ENCODE measurements at places on chromosomes 7 and 10.

DNA sequence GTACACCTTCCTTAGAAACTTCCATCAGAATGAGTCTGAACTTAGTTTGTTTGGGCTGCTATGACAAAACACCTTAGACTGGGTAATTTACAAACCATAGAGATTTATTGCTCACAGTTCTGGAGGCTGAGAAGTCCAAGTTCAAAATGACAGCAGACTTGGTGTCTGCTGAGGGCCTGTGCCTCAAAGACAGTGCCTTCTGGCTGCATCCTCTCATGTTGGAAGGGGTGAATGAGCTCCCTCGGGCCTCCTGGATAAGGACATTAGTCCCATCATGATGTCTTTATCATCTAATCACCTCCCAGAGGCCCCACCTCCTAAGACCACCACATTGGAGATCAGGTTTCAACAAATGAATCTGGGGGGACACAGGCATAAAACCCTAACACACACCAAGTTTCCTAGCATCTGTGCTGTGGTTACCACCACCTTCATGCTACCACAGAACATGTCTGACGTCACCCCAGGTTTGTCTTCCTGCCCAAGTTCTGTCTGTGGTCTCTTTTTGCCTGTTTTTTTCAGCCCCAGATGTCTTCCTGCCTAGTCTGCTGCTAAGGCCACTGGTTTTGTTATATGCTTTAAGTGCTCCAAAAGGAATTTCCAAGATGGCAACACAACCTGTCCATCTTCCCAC is 150.9 kb upstream of the COBL start:
- peaks cover 6% of the 10 kb centered on the region for H3K27me3 ChIP-seq
- H3K4me1 ChIP-seq, result peaks cover 14% of the 10 kb centered on the region
- no peaks in the 10 kb centered on the region for H3K36me3 ChIP-seq
- no peak overlapping the region for H3K4me3 ChIP-seq
- H3K27ac ChIP-seq, result no peak overlapping the region
- peak; percentile 5 for DNase-seq

- H3K36me3 ChIP-seq, result peaks cover 18% of the 10 kb centered on the region
- peak overlapping the region; percentile 91 for H3K4me3 ChIP-seq
- no peaks in the 10 kb centered on the region for H3K27me3 ChIP-seq
These were observed 1.4 kb upstream of the OSBPL3 start for GRCh38 chr7:24981171-24981951.

GRCh38 chr7:82221152-82221674 is 222.4 kb downstream of the CACNA2D1 start:
- no peak for DNase-seq
- H3K36me3 ChIP-seq, result no peaks in the 10 kb centered on the region
- H3K4me3 ChIP-seq, result no peak overlapping the region
- H3K4me1 ChIP-seq, result no peaks in the 10 kb centered on the region

DNA sequence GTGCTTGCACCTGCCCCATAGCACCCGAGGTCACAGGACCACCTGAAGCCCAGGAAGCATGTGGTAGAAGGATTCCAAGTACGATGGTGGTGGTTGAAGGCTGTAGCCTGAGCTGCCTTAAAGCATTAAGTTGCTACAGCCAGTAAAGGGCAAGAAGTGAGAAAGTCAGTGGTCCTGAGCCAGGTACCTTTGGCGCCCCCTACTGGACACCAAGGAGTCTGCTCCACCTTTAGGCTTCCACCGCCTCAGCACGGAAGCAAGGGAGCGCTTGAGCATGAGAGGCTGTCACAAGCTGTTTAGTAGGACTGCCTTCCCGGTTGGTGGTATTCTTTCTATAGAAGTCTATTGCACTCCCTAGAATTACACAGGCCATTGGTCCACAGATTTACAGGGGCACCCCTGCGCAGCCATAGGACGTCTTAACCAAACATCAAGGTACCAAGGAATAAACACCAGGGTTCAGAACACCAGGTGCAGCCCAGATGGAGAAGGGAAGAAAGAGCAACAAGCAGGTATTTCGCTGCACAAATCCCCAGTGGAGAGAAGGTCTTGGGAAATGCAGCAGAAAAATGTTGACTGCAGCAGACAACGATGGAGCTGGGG is 2.2 kb downstream of the CRTAC1 start:
- H3K4me3 ChIP-seq, result no peak overlapping the region
- no peak overlapping the region for H3K27ac ChIP-seq
- H3K36me3 ChIP-seq, result no peaks in the 10 kb centered on the region
- peaks cover 63% of the 10 kb centered on the region for H3K27me3 ChIP-seq

DNA sequence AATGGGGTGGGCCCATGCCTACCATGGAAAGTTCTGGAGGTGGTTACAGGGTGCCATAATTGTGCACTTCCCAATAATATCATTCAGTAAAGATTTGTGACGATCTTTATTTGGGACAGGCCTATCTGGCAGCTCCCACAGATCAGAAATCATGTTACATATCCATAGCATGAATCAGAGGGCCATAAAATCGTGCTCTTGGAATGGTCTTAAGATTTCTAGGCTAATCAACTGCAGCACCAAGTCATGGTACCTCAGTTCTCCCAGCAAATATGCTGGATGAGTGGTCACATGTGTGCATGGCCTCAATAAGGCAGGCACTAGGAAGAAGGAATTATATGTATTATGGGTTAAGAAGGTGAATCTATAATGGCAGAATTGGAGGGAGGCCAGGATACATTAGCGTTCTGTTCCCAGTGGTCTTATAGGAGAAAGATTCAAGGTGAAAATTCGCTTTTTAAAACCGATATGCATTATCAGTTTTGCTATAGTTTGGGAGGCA is 134.7 kb downstream of the NRP1 start:
- no peak overlapping the region for H3K4me3 ChIP-seq
- H3K36me3 ChIP-seq, result no peaks in the 10 kb centered on the region
- H3K27ac ChIP-seq, result no peak overlapping the region
- H3K27me3 ChIP-seq, result peaks cover 4% of the 10 kb centered on the region
- no peaks in the 10 kb centered on the region for H3K4me1 ChIP-seq

- peaks cover 11% of the 10 kb centered on the region for H3K4me1 ChIP-seq
- H3K4me3 ChIP-seq, result no peak overlapping the region
- H3K36me3 ChIP-seq, result no peaks in the 10 kb centered on the region
- H3K27me3 ChIP-seq, result peaks cover 2% of the 10 kb centered on the region
- no peak for DNase-seq
These were observed 296.5 kb downstream of the SORCS3 start for GRCh38 chr10:104937567-104937966.

- H3K27ac ChIP-seq, result no peak overlapping the region
- DNase-seq, result peak; percentile 50
- peaks cover 12% of the 10 kb centered on the region for H3K4me1 ChIP-seq
- no peak overlapping the region for H3K4me3 ChIP-seq
- H3K36me3 ChIP-seq, result no peaks in the 10 kb centered on the region
These were observed 76.1 kb upstream of the ZEB1 start for GRCh38 chr10:31242902-31243301.

- H3K36me3 ChIP-seq, result no peaks in the 10 kb centered on the region
- H3K4me1 ChIP-seq, result no peaks in the 10 kb centered on the region
- DNase-seq, result no peak
- no peak overlapping the region for H3K27ac ChIP-seq
These were observed 6.0 kb downstream of the COL13A1 start for GRCh38 chr10:69807696-69808095.

- H3K27ac ChIP-seq, result no peak overlapping the region
- H3K4me3 ChIP-seq, result no peak overlapping the region
- DNase-seq, result no peak
These were observed 86.8 kb upstream of the CHST15 start for GRCh38 chr10:124180044-124180745.

GRCh38 chr7:14754631-14755030 is 147.9 kb downstream of the DGKB start:
- H3K27me3 ChIP-seq, result no peaks in the 10 kb centered on the region
- DNase-seq, result no peak
- no peaks in the 10 kb centered on the region for H3K4me1 ChIP-seq
- no peak overlapping the region for H3K27ac ChIP-seq

DNA sequence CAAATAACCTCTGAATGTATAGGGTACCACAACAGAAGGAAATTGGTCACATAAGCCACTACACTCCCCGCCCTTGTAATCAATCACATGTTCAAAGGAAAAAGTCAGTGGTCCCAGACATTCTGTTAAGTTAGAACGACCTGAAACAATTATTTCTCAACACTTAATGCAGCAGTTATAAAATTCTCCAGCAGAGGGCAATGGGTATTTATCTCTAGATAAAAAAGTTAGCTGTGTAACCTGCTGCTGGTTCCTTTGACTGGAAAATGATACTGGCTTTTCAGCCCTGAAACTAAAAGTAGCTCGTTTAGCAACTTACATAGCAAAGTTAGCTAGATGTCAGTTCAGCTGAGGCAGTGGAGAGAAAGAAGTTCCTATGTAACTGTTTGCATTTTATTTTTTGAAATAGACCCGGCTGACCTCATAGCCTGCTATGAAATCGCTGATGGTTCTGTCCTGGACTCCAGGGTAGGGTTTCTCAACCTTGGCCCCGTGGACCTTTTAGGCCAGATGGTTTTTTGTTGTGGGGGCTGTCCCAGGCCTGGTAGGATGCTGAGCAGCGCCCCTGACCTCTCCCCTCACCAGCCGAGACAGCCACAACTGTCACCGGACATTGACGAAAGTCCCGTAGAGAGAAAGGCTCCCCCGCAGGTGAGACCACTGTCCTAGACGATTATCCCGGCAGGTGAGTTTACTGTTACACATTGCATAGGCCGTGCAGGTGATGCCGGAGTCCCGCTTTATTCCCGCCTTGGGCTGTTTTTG is 40.2 kb upstream of the PROSER2 start:
- H3K4me3 ChIP-seq, result no peak overlapping the region
- H3K4me1 ChIP-seq, result no peaks in the 10 kb centered on the region
- peaks cover 6% of the 10 kb centered on the region for H3K27me3 ChIP-seq
- H3K36me3 ChIP-seq, result no peaks in the 10 kb centered on the region

DNA sequence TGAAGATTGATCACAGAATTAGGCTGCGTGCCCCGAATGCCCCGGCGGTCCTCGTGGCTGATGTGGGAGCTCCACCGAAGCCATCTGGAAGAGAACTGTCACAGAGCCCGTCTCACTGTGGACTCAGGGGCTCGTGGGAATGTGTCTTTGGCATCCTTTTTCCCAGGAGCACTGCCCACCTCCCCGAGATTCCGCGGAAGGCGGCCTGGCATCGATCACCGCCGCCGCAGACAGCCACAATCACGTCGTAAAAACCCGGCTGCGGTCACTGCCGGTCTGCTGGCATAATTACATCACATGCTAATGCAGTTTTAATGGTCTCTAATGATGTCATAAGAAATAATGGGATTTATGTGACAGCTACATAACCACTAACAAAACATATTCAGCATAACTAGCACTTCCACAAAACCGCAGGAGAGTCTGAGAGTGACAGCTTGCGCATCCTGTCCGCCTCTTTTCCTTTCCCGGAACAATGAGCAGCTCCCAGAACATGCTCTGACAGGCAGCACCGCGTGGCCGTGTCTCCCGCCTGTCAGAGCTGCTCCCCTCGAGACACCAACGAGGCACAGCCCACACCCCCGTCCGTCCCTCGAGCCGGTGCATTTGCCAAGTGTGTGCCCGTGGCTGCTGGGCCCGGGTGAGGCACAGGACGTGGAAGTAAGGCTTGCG is 490.0 kb downstream of the PTPRN2 start:
- no peaks in the 10 kb centered on the region for H3K36me3 ChIP-seq
- DNase-seq, result no peak
- no peaks in the 10 kb centered on the region for H3K27me3 ChIP-seq
- no peak overlapping the region for H3K27ac ChIP-seq
- H3K4me3 ChIP-seq, result no peak overlapping the region

- DNase-seq, result no peak
- no peaks in the 10 kb centered on the region for H3K27me3 ChIP-seq
- H3K36me3 ChIP-seq, result peaks cover 12% of the 10 kb centered on the region
- H3K4me1 ChIP-seq, result no peaks in the 10 kb centered on the region
- H3K4me3 ChIP-seq, result no peak overlapping the region
These were observed 100.9 kb downstream of the PHTF2 start for GRCh38 chr7:77899516-77899915.

DNA sequence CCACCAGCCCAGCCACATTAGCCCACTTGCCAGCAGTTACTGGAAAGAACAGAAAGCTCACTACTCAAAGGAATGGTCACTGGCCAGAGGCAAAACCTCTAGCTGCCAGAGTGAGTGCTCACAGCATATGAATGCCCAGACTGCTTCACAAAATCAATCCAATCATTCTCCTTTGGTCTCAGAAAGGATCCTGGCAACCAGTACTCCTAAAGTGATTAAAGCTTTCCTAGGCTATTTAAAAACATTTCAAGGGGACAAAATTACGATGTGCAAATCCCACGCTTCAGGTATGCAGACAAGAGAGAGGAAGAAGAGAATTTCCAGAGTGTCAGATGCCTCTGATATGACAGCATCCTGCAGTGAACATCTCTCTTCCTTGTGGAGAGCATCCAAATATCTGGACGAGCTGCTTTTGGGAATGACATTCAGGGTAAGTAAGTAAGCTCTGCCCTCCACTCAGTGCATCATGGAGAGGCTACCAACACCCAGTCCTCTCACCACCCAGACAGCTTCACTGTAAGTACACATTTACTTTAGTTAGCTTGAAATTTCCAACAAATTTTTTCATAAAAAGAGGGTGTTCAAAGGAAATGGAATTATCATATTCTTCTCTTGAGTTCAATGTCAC is 25.1 kb downstream of the ICA1 start:
- no peak for DNase-seq
- no peaks in the 10 kb centered on the region for H3K36me3 ChIP-seq
- no peak overlapping the region for H3K27ac ChIP-seq
- no peak overlapping the region for H3K4me3 ChIP-seq
- no peaks in the 10 kb centered on the region for H3K4me1 ChIP-seq
- H3K27me3 ChIP-seq, result peaks cover 16% of the 10 kb centered on the region

- H3K27ac ChIP-seq, result peak overlapping the region; percentile 83
- H3K27me3 ChIP-seq, result no peaks in the 10 kb centered on the region
- H3K36me3 ChIP-seq, result peaks cover 4% of the 10 kb centered on the region
- peak overlapping the region; percentile 57 for H3K4me3 ChIP-seq
These were observed 5.1 kb upstream of the BAZ1B start for GRCh38 chr7:73526896-73527821.

- DNase-seq, result no peak
- no peaks in the 10 kb centered on the region for H3K4me1 ChIP-seq
- H3K27ac ChIP-seq, result no peak overlapping the region
- no peaks in the 10 kb centered on the region for H3K36me3 ChIP-seq
These were observed 322.6 kb upstream of the MKI67 start for GRCh38 chr10:128448796-128449195.

GRCh38 chr10:26437637-26438461 is at the start of gene APBB1IP:
TSS of gene APBB1IP (plus strand) at chr10:26438341. CDS start at chr10:26492327, 53,986 bp downstream.
- no peaks in the 10 kb centered on the region for H3K27me3 ChIP-seq
- H3K27ac ChIP-seq, result peak within 1 kb of the TSS; percentile 93
- H3K4me1 ChIP-seq, result peaks cover 50% of the 10 kb centered on the region
- H3K4me3 ChIP-seq, result peak within 1 kb of the TSS; percentile 95

- H3K4me3 ChIP-seq, result peak overlapping the region; percentile 54
- no peaks in the 10 kb centered on the region for H3K36me3 ChIP-seq
- peaks cover 52% of the 10 kb centered on the region for H3K4me1 ChIP-seq
- H3K27ac ChIP-seq, result peak overlapping the region; percentile 86
- H3K27me3 ChIP-seq, result peaks cover 1% of the 10 kb centered on the region
- no peak for DNase-seq
These were observed 75.1 kb upstream of the SP4 start for GRCh38 chr7:21352540-21353387.

DNA sequence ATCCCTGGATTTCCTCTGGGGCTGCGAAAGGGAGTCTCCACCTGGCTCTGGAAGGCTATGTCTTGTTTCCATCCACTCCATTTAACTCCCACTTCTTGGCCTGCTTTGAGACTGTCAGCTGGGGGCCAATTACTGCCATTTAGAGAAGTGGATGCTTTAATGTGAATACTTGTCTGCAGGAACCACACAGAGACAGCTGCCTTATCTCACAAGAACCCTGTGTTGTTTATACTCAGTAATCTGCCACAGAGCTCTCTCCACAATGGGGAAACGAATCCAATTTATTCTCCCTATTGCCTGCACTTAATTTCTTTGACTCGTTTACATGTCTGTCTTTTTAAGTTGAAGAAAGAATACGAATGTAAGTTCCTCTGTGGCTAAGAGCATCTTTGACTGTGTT is 787.0 kb upstream of the C7orf33 start:
- no peak overlapping the region for H3K27ac ChIP-seq
- H3K4me1 ChIP-seq, result no peaks in the 10 kb centered on the region
- H3K36me3 ChIP-seq, result no peaks in the 10 kb centered on the region
- no peak overlapping the region for H3K4me3 ChIP-seq
- H3K27me3 ChIP-seq, result no peaks in the 10 kb centered on the region

Data from activated naive CD8-positive, alpha-beta T cell treated with anti-CD3 and anti-CD28 coated beads, Interleukin-2, amount 50 U/mL, for 24 hours (primary cell).